Muscle of leg (tissue), 16 donors: ENCODE measurements at places on chromosomes 12 and 14. TPM values are rescaled to one million over a fixed set of nuclear protein-coding genes. Genes with fewer than 3 reads are reported as not detected.
A peak's percentile ranks its signal among the peaks of the same experiment; 100 is the strongest.

DNA sequence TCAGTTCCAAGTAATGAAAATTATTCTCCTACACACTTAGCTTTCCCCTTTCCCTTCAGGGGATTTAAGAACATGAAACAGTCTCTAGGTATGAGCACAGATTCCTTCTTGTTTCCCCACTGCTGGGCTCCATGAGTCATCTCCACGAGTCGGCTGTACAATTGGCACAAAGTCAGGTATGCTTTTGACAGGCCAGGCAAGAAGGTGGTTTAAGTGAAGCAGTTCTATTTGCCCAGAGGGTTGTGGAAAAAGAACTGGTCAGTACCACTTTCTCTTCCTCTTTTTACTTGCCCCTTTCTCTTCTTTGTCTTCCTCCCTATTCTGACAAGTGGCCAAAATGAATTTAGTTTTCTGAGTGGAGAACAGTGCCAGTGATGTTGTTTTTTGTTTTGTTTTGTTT, 16.3 kb downstream of the DYNC1H1 start:
- peak; percentile 65 for DNase-seq

- no peak for DNase-seq
Measured at GRCh38 chr12:52433501-52434080, 580 bp downstream of the KRT75 start.

GRCh38 chr12:84091651-84092050, 820.9 kb downstream of the SLC6A15 start:
- no peak for DNase-seq

GRCh38 chr12:106020736-106021135, 118.0 kb downstream of the NUAK1 start:
- no peak for DNase-seq

DNA sequence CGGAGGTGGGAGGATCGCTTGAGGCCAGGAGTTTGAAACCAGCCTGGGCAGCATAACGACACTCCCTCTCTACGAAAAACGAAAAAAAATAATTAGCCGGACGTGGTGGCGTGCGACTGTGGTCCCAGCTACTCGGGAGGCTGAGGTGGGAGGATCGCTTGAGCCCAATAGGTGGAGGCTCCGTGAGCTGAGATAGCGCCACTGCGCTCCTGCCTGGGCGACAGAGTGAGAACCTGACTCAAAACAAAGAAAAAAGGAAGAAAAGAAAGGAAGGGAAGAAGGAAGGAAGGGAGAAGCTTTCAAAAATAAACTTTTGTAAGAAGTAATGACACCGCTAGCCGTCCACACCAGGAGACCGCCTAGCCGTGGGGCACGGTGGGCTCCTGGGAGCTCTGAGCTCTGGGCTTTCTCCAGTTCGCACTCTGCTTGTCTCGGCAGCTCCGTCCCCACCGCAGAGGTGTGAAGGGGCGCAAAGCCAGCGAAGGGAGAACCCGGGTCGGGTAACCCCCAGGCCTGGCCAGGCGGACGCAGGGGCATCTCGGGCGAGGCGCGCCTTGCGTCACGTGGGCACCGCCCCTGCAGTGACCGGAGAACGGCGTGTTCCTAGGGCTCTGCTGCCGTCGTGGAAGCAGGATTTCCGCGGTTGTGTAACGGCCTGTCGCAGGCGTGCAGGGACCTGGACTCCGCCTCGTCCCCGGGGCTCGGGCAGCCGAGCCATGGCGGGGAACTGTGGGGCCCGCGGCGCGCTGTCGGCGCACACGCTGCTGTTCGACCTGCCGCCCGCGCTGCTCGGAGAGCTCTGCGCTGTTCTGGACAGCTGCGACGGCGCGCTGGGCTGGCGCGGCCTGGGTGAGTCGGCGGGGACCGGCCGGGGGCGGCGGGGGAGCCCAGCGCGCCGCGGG, at the start of gene IRAK3:
TSS of gene IRAK3 (plus strand) at position 631 of the 902 bp plus-strand sequence. CDS start at position 717, 86 bp downstream.
- peak; percentile 80 for DNase-seq

GRCh38 chr12:32454075-32454474, 54.7 kb downstream of the FGD4 start:
- DNase-seq: no peak

DNA sequence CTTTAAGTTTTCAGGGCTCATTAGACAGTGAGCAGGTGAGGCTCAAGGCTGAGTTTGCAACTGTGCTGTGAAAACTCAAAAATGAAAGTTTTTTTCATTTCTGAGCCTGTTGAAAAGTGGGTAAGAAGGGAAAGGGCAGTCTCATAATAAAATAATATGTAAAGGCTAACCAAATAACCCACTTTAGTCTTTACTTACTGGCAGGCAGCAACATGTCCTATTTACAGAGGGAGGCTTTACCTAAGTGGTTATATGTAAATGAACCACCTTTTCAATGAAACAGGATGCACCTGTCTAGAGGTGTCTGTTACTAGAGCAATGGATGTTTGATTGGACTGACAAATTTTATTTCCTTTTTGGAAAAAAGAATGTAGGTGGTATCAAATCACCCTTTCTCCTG, 158.0 kb downstream of the ETV6 start:
- DNase-seq: no peak

- no peak for DNase-seq
Measured at GRCh38 chr12:12461923-12462315, 100.7 kb downstream of the DUSP16 start.

DNA sequence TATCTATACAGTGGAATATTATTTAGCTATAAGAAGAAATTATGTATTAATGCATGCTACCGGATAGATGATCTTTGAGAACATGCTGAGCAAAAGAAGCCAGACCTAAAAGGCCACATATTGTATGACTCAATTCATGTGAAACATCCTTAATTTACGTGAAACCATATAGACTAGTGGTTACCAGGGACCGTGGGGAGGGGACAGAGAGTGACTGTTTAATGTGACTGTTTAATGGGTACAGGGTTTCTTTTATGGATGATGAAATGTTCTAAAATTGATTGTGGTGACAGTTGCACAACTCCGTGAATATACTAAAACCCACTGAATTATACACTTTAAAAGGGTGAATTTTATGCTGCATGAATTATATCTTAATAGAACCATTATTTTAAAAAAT, 8.5 kb upstream of the BCL7A start:
- DNase-seq: no peak

DNA sequence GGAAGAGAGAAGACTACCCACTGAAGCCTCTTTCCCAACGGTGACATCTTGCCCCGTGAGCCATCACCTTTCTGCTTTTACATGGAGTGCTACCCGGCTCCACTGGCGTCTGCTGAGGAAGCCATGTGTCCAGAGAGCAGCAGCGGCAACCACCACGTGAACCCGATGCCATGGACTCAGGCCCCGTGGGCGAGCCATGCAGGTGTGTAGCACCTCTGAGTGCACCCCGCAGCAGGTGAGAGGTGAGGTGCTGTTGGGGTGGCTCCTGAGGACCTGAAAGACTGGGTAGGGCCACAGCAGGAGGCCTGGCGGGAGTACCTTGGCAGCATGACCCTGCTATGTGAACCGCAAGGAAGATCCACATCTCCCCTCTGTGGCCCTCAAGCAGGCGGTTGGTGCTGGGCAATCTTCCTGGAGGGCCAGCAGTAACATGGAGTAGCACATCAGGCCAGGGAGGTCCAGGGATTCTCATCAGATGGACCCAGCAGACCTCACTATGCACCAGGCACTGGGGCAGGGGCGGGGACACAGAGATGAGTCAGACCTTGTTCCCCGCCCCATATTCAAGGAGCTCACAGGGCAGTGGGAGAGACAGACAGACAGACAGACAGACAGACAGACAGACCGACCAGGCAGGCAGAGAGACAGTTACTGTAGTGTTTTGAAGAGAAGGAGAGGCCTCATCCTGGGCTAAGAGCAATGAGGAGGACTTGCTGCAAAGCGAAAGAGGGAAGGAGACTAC, 129.6 kb downstream of the PAPOLA start:
- no peak for DNase-seq

DNA sequence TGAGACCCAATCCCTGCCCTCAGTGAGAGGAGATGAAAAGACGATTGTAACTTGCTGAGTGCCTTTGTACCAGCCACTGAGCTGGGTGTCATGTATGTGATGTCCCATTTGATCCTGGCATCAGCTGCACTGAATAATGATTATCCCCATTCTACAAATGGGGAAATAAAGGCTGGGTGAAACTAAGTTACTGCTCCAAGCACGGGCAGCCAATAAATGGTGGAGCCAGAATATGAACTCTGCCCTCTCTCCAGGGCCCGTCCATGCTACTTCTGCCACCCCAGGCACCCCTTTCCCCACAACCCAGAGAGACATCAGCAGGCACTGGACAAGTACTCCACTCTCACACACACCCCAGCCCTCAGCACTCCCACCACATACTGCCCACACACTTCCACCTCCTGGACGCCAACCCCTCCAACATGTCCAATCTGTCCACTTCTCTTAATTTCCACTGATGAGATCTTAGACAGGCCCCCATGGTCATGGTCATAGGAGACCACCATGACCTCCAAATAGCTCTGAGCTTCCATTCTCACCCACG, 115.8 kb downstream of the DICER1 start:
- DNase-seq: no peak

DNA sequence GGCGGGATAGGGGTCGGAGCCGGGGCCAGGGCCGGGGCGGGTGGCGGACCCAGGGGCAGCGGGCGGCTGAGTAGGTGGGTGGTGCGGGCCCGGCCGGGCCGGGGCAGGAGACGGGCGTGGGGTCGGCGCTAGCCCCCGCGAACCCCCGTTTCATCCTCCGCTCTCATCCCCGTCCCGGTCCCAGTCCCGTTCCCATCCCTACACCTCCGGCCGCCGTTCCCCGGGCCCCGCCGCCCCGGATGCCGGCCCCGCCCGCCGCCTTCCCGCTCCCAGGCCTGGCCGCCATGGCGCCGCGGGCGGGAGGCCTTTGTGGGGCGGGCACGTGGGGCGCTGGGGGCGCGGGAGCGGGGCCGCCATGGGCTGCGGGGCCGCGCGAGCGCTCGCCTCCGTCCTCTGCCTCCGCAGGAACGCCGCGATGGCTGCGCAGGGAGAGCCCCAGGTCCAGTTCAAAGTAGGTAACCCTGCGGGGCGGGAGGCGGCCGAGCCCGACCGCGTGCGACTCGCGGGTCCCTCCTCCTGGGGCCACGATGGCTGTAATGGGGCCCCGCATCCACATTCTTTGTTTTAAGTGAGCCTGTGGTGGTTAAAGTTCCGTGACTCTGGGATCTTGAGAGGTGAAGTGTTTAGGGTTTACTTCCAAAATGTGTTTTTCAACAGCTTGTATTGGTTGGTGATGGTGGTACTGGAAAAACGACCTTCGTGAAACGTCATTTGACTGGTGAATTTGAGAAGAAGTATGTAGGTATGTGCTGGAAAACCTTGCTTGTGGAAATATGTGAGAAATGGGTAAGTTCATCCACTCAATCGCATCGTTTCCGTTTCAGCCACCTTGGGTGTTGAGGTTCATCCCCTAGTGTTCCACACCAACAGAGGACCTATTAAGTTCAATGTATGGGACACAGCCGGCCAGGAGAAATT, 572 bp downstream of the RAN start:
- DNase-seq: peak; percentile 58

DNA sequence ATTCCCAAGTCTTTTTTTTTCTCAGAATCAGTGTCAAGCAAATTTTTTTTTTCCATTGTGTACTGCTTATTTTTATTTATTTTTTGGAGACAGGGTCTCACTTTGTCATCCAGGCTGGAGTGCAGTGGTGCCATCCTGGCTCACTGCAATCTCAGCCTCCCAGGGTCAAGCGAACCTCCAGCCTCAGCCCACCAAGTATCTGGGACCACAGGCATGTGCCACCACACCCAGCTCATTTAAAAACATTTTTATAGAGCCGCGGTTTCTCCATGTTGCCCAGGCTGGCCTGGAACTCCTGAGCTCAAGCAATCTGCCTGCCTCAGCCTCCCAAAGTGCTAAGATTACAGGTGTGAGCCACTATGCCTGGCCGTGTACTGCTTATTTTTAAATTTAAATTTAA, 68.1 kb downstream of the TBC1D30 start:
- no peak for DNase-seq

DNA sequence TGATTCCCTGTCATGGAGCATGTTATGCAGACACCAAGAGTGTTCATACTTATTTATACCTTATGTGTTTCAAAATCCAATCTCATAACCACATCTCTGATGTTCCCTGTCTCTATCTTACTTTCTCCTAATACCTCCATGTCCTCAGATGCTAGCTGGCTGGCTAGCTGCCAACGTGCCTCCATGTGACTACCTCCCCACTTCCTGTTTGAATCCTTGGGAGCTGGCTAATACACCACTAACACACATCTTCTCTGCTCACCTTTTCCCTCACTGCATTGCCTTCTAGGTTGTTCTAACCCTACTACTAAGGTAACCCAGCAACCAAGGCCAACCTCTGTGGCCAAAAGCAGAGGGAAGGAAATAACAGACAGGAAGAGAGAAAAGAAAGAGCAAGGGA, 27.3 kb downstream of the TTC5 start:
- DNase-seq: peak; percentile 2

The RASSF8 gene
- 29.1 TPM for polyA plus RNA-seq

The MGAT4C gene
- polyA plus RNA-seq: 0.89 TPM

The ARHGDIB gene
- 38.4 TPM for polyA plus RNA-seq

The TMCC3 gene
- 20.9 TPM for polyA plus RNA-seq

The ADGRD1 gene
- polyA plus RNA-seq: 10.6 TPM

The TEX22 gene
- polyA plus RNA-seq: 0.39 TPM

The RNU4-1 gene
- polyA plus RNA-seq: not detected

The EMP1 gene
- 119 TPM for polyA plus RNA-seq

The KRT85 gene
- not detected for polyA plus RNA-seq
